ENCODE measurements at places on chromosomes 13 and 19.

DNA sequence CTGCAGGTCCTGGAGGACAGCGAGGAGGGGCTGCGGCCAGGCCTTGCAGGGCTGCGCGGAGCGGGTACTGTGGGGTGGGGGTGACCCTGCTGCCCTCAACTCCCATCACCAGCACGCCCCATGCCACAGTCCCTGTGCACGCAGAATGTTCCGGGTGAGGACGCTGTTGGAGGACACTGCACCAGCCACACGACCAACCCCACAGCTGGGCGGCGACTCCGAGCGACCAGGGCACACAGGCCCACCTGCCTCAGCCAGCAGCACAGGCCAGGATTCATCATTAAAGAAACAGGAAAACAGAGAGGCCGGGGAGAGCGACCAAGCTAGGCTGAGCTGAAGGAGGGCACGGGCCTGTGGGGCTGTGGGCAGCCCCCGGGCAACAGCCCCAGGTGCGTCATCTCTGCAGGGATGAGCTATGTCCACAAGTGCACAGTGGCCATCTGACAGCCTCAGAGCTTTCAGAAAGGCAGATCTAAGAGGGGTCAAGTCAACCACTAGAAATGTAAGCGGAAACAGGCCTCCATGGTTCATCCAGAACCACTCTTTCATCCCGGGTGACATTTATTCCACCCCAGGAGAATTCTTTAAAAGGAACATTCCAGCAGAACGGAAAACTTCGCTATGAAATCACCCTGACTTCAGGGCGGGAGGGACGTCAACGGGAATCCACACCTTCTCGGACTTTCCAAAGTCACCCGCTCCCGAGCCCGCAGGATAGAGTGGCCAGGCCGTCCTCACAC is 1.5 kb downstream of the GAS6 start:
- DNase-seq = no peak

DNA sequence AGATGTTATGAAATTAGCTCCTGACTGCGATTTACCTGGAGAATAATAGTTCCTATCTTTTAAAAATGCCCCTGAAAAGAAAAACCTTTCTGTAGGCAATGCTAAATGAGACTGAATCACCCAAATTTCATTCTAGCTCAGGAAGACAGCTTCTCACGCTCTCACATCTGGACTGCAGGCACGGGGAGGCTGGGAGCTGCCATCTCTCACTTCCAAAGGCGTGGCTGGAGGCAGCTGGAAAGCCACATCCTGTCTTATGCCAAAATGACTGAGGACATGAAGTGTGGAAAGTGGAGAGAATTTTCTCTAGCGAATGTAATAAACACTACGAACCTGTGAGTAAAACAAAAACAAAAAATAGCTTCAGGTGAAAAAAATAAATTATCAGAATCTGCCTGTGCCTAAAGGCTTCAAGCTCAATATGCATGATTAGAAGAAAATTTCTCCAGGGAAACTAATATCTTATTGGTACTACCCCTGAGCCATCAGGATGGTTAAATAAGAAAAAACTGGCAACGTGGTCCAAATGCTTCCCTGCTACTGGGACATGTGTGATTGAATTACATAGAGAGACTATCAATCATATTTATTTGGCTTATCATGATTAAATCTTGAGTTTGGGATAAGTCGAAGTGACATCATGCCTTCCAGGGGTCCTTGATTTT is 58.1 kb upstream of the UBL3 start:
- DNase-seq = no peak

- no peak for DNase-seq
Observed at GRCh38 chr19:33259539-33259938, 33.9 kb upstream of the SLC7A10 start.

- peak; percentile 40 for DNase-seq
Observed at GRCh38 chr13:113096745-113097305, 8.8 kb upstream of the F7 start.

GRCh38 chr13:20654156-20654555 is 49.3 kb upstream of the IL17D start:
- no peak for DNase-seq

DNA sequence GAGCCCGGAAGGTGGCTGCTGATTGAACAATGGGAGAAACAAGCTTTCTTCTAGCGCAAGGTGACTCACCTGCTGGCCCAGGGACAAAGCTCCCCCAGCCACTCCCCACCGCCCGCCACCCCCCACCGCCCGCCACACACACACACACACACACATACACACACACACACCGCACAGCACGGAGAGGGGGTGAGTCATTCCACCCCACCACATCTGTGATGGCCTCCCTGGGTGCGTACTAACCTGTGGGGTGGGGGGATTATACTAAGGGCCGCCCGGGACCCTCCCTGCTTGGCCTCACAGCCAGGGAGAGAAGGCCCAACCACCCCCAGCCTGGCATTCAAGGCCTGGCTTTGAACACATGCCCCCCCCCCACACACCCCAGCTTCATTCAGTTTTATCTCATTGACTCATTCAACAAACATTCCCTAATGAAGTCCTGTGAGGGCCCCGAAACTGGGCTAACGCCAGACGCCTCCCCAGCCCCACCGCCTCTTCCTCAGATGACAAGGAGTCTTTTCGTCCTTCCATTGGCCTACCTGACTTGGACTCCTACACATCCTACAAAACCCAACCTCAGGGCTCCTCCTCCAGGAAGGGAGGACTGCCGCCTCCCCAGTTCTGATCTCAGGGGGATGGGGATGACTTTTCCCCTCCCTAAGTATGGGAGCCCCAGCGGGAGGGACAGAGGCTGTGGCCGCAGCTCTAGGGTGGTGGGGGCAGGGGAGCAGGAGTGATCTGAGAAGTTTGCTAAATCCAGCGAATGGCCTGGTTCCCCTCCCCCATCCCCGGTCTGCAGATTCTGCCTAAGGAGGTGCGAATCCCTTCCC is 5.8 kb upstream of the ONECUT3 start:
- peak; percentile 89 for DNase-seq

DNA sequence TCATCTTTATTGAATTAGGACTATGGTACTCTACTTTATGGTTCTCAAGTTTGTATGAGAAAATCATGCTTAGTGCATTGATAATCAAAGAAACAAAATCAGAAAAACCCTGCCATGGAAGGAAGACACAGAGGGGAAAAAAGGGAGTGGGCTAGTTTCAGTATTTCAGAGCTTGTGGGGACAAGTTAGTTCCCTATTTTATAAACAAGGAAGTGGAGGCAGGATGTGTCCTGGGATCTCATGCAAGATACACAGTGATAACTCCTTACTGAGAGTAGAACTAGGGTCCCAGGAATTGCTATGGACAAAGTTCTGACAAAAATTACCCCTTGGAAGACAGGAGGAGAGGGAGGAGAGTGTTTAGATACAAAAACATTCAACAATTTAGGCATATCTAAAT is 1277.3 kb downstream of the UQCRFS1 start:
- DNase-seq = no peak

DNA sequence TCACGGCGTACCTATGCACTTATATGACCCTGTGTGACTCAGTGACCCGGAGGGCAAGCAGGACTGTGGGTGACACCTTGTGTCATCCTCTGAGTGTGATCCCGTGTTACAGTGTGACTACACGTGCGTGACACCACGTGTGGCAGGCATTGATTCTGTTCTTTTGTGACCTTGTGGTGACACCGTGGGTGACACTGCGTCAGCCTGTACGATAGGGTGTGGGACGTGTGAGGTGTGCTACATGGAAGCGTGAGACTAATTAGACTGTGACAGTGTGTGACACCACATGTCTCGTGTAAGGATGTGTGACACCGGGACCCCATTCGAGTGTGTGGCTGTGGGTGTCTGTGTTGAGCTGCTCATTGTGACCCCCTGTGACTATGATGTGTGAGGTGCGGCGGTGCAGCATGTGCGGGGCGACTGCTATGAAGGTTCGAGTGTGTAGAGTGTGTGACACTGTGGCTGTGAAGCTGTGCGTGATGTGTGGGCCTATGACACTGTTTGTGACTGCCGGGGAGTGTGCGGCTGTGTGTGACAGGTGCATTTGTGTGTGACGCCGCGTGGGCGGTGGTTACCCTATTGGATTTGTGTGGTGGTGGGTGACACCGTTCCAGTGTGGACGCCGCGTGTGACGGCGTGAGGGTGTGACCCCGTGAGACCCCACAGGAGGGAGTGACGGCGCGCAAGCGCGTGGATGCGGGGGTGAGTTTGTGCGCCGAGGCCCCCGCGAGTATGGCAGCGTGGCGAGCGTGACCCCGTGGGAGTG is 399 bp upstream of the SPTBN4 start:
- DNase-seq = no peak

GRCh38 chr19:3360421-3361383 is 5.7 kb upstream of the NFIC start:
- DNase-seq = peak; percentile 57

GRCh38 chr19:19645233-19645870 is 1.9 kb upstream of the GMIP start:
- no peak for DNase-seq

DNA sequence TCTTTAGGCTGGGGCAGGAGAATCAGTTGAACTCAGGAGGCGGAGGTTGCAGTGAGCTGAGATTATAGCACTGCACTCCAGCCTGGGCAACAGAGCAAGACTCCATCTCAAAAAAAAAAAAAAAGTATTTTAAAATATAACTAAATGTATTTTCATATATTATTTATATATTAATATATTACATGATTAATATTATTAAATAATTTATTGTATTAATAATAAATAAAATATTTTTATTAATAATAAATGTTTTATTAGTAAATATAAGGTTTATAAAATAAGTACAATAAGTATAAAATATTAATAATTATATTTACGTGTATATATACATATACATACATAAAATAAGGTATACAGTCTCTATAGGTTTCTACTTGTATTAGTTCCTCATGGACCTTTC is 56.8 kb downstream of the SKA3 start:
- no peak for DNase-seq

GRCh38 chr19:35767288-35768081 is 7.9 kb upstream of the ARHGAP33 start:
- DNase-seq = peak; percentile 94

DNA sequence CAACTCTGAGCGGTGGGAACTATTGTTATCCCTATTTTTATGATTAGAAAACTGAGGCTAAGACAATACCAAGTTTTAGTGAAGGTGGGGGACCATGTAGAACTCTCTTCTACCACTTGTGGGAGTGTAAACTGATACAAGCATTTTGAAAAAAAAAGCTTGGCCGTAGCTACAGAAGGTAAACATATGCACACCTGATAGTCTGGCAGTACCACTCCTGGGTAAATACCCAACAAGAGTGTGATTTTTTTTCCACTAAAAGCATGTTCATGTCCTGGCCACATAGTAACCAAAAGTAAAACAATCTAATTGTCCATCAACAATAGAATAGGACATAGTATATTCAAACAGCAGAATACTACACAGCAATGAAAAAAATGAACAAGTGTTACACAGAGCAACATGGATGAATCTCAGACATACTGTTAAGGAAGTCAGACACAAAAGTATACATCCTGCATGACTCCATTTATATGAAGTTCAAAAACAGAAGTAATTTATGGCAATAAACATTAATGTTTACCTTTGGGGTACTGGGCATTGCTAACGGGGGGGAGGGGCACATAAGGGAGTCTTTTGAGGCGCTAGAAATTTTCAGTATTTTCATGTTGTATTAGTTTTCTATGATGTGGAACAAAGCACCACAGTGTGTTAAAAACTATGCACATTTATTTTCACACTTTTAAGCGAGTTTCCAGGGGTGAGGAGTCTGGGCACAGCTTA is 6.4 kb upstream of the SPATA13 start:
- no peak for DNase-seq

- DNase-seq = no peak
Observed at GRCh38 chr19:33094436-33095067, 13.6 kb downstream of the GPATCH1 start.

GRCh38 chr19:37594982-37595382 is 306 bp downstream of the ZNF540 start:
- DNase-seq = no peak

DNA sequence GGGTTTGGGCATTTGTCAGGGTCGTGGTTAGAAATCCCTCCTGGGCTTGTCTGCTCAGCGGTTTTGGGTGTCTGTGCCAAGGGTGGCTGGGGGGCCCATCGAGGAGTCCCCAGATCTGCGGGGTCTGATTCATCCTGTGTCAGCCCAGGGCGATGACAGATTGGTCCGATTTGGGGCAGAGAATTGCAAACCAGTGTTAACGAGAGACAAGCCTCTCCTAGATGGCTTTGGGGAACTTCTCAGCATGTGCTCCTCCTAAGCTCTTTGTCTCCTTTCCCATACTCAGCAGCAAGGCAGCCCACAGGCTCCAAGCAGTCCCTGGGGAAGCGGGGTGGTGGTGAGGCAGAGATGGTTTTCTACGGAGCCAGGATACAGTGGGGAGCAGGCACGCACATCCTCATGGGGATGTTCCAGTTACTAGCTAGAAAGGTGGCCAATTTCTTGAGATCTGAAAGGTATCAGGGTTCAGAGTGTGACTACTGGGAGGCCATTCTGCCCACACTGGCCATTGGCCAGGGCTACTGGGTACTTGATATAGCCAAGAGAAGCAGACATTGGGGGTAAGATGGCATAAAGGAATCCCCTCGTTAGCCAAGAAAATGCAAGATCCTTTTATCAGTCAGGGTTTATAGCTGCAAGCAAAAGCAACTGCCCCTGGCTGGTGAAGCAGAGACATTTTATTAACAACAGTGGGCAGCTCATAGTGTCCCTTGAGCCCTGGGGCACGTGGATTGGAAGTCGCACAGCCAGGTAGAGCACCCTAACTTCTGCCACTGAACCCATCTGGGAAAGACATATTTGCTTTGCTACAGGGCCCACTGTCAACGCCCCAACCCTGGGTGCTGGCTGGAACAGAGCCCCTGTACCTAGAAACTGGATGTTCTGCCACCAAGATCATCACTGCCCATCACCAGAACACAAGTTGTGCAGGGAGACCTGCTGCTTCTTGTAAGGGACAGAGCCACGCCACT is 63.6 kb downstream of the RGCC start:
- no peak for DNase-seq

DNA sequence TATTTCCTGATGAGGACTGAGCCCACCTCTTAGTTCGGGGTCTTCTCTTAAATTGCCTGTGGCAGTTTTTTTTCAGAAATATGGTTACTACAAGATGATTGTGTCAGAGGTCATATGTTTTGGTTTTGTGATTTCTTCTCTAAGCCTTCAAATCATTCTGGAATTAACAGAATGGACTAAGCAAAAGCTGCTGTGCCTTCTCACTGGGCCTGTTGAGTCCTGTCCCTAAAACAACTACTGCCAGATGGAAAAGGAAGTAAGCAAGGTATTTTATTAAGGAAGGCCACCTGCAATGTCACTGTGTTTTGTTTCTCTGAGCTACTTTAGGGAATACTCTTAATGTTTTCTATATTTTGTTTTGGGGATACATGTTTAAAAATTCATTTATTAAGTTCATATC is 470.8 kb downstream of the PCDH20 start:
- no peak for DNase-seq

GRCh38 chr13:22757530-22758120 is 423.2 kb upstream of the SGCG start:
- peak; percentile 24 for DNase-seq

GRCh38 chr19:46606681-46607447 is 5.7 kb downstream of the CALM3 start:
- DNase-seq = no peak

DNA sequence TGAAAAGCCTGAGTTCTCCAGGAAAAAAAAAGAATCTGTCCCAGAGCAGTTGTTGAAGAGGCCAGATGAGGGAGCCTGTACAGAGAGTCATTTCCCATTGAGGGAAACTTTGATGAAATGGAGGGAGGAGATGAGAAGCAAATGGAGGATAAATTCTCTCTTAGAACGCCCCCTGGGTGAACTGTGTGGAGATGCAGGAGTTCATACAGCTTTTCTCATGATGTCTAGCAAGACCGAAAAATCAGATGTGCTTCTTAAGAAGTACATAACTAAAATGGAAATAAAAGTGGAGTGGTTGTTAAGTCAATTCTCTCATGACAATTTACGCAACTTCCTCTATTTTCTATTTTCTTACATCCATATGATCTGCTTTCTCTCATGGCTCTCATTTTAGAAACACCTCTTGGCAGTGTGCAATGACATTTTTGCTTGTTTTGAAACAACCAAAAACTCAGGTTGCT is 1263.1 kb downstream of the PCDH9 start:
- peak; percentile 88 for DNase-seq
